ENCODE measurements at places on chromosomes 3 and 15.

- DNase-seq, result no peak
Observed at GRCh38 chr3:61449327-61450040, 111.9 kb upstream of the PTPRG start.

GRCh38 chr3:189169728-189170127 lies 2.0 kb upstream of the TPRG1 start:
- no peak for DNase-seq

- DNase-seq, result no peak
Observed at GRCh38 chr3:55796533-55796932, 309.4 kb upstream of the WNT5A start.

DNA sequence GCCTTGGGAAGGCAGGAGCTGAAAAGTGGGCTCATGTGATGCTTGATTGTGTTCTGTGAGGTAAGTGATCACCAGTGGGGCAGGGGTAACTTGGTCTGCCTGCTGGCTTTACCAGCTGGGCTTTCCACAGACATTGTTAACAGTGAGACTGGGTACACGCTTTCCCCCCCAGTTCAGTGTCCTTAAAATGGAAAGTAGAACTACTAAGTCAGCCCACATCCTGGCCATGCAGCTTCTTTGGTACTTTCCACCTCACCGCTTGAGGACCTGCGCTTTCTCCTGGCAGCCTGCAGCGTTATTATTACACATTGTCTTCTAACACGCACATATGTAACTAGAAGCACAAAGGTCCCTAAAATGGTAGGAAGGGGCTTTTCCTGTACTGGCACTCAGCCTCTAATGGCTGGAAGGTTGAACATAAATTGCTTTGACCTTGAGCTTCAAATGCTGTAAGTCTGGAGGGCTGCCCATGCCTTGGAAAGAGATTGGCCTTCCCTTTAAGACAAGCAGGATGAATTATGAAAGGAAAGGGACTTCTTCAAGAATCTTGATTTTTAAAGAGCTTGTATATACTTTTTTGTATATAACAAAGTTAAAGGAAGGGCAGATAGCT lies 216.1 kb upstream of the ROPN1 start:
- peak; percentile 63 for DNase-seq

DNA sequence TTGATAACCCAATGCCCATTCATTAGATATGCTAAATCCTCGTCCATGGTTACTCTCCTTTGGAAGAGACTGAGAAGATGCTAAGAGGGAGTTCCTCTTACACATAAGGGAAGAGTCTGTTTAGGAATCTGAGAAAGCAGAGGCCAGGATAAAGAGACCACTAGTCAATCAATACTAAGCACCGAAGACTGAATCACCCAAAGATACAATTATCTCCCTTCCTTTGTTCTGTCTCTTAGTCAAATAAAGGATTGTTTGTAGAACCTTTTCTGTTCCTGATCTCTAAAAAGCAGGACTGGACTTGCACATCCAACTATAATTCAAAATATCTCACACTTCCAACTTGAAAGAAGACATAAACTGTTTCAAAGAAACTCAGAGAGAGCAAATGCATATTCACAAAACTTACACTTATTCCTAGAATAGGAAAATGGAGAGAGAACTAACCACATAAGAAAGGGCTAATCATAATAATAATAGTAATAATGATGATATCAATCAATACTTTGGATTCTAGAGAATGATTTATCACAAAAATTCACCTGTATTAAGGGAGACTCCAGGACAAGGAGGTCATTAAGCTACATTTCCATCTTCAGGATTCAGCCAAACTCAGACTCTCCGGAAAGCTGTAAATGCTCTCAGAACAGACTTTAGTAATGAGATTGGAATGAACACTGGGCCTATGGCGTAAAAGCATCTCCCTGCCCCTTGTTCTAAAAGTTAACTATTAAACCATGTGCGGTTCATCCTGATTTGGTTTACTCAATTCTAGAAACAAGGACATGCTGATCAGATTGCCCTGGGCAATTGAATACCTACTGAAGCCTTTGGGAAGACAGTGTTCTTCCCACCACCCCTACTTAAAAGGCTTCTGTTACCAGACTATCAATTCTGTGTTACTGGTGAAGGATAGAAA lies 401.5 kb downstream of the ZBTB20 start:
- DNase-seq, result no peak

DNA sequence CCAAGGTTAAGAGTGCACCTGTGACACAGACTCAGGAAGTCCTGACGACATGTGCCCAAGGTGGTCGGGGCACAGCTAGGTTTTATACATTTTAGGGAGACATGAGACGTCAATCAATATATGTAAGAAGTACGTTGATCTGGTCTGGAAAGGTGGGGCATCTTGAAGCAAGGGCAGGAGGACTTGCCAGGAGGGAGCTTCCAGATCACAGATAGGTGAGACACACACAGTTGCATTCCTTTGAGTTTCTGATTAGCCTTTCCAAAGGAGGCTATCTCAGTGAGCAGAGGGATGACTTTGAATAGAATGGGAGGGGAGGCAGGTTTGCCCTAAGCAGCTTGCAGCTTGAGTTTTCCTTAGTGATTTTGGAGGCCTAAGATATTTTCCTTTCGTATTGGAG lies 257.4 kb downstream of the CGGBP1 start:
- no peak for DNase-seq

GRCh38 chr3:23706111-23706510 lies 99.6 kb upstream of the UBE2E1 start:
- no peak for DNase-seq

DNA sequence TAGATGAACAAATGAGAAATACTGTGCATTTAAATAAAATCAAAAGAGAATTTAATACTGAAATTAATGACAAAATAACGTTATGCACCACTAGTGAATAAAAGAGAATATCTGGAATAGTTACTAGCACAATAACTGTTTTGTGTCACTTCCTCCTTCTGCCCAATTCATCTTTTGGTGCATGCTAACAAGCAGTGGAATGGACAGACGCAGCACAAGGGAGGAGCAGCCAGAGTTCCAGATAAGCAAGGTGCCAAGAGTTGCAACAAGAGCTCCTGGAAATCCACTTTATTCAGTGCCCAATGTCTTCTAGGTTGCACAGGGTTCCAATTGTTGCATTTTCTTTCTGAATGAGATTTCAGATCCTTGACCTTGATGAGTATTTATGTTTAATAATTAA lies 66.5 kb upstream of the PLXND1 start:
- peak; percentile 42 for DNase-seq

- peak; percentile 26 for DNase-seq
Observed at GRCh38 chr3:116339441-116340028, 105.8 kb downstream of the LSAMP start.

GRCh38 chr3:129512595-129512994 lies 15.8 kb upstream of the RHO start:
- no peak for DNase-seq

- DNase-seq, result peak; percentile 74
Observed at GRCh38 chr3:13135811-13136321, 62.6 kb upstream of the IQSEC1 start.

DNA sequence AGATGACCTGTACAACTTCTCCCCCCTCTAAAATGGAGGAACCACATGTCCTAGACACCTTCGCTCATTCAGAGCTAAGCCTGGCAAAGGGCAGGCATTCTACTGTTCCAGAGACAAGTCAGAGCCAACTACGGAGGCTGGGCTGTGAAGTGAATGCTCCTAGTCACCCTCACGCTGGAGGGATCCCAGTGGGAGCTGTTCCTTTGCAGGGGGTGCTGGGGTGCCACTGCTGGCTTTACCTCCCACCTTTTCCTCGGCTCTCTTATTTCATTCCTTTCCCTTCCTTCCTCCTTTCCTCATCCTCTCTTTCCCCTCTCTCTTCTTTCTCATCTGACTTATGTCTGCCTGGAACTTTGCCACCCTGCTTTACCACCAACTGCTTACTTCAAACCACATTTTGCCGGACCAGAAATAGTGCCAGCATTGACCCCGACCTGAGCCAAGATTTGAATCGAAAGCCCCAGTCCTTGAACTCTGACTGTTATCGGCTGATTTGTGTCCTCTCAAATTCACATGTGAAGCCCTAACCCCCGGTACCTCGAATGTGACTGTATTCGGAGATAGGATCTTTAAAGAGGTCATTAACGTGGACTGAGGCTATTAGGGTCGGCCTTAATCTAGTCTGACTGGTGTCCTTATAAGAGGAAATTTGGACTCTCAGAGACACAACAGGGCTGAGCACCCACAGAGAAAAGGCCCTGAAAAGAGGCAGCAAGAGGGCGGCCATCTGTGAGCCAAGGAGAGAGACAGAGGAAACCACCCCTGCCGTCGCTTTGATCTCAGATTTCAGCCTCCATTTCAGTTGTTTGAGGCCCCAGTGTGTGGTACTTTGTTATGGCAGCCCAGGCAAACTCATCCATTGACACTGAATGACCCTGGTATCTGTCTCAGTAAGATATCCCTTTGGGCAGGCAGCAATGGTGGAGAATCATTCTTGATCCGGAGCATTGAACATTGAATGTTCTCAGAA lies 31.3 kb upstream of the TBC1D21 start:
- no peak for DNase-seq

GRCh38 chr3:70840106-70840870 lies 527.9 kb upstream of the MDFIC2 start:
- DNase-seq, result no peak

GRCh38 chr15:75353604-75354003 lies 6.8 kb downstream of the NEIL1 start:
- no peak for DNase-seq

GRCh38 chr15:40787344-40787841 lies 17.6 kb downstream of the C15orf62 start:
- DNase-seq, result no peak

DNA sequence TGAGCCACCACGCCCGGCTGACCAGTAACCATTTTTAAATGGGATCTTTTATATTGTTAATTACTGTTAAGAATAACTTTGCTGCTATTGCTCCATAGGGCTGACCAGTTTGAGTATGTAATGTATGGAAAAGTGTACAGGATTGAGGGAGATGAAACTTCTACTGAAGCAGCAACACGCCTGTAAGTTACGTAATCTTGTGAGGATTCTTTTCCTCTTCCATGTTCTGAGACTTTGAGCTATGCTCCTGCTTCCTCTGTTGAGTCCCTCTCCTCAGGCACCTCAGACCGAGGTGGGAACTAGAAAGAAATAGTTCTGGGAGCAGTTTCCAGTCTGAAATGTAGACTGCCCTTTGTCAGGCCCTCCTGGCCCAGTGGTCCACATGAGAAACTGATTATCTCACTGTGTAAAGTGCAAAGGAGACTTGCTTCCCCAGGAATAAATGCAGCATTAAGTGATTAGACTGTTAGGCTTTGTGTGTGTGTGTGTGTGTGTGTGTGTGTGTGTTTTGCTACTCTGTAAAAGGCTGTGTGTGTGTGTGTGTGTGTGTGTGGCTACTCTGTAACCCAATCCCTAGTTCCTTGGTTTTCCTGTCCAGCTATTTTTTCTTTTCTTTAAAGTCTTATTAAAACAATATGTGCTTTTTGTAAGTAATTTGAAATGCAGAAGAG lies 5.2 kb downstream of the POLR2H start:
- DNase-seq, result no peak

DNA sequence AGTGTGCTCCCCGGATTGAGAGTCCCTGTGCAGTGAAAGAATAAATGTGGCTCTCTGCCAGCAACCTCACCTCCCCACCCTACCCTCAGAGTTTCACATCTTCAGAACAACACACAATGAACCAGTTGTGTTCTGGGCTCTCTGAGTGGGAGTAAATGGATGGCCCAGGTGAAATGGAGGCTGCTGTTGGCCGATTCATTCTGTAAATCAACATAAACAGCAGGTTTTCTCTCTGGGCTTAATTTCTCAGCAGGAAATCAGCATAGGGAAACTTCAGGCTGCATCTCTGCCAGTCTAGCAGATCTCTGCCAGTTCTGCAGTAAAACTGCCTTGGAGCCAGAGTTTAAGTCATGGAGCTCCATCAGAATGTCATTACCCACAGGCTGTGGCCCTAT lies 54.6 kb upstream of the FURIN start:
- no peak for DNase-seq

DNA sequence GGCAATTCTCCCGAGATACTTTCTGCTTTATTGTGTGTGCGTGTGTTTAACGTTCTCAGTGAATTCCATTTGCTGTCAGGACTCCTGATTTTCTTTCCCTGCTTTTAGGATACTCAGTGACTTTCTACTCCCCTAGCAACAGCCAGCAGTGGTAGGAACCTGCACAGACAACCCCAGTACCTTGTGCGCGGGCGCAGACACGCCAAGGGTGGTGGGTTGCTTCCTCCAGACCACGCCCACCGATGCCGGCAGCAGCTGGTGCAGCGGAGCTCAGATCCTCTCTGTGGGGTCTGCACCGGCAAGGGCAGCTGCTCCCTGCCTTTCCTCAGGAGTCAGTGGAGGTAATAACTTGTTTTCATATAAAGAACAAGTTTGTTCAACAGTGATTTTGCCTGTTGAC lies 225.1 kb upstream of the NDN start:
- DNase-seq, result no peak

GRCh38 chr3:14587740-14588360 lies 47.7 kb upstream of the GRIP2 start:
- DNase-seq, result peak; percentile 7

DNA sequence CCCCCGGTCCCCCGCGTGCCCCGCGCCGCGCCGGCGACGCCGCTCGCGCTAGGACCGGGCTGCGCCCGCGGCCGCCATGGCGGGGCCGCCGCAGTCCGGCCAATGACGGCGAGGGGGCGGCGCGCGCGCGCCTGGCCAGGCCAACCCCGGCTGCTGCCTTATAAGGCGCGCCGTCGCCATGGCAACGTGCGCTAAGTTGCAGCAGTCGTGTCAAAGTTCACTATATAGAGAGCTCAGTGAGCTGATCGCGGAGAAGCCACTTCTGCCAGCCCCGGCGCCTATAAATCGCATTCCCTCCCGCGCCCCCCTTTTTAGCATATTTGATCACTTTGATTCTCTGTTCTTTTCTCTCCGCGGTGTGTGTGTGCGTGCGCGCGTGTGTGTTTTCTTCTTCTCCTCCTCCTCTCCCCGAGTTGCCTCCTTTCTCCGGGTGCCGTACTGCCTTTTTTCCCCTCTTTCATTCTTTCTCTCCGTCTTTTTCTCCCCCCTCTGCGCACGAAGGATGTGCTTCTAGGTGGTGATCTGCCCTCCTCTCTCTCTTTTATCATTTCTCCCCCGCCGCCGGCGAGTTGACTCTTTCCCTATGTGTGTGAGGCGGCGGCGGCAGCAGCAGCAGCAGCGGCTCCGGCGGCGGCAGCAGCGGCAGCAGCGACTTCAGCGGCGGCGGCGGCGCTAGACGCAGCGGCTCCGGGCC lies at the start of gene NR2F2:
Gene NR2F2, plus strand, starts transcription at position 251 of the 694 bp plus-strand sequence. CDS start 1,406 bp downstream, outside the sequence.
- peak; percentile 99 for DNase-seq

DNA sequence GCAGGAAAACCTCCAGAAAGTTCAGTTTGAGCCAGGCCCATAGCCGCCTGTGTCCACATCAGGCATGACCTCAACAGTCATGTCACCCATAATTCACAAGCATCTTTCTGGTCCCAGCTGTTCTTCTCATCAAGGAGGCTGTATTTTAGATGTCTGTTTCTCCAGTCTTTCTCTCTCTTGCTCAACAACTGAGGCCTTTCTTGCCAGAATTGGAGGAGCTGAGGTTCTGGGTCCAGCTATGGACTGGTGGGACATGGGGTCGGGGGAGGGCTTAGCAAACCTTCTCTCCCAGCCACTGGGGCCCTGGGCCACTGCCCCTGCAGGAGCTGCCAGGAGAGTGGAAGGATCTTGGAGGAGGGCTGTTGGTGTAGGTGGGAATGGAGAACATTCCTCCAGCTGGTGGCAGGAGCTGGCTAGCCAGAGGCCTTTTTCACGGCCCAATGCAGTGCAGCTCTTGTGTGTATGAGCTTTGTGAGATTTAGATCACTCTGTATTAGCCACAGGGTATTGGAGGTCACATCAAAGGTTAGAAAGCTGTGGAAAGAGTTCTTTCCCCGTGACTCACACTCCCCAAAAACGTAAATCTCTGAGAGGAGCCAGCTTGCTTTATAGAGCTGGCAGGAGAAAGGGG lies 23.5 kb downstream of the MAGEF1 start:
- DNase-seq, result no peak
